DND-41 (cell line): ENCODE measurements at places on chromosomes 2 and 18.

DNA sequence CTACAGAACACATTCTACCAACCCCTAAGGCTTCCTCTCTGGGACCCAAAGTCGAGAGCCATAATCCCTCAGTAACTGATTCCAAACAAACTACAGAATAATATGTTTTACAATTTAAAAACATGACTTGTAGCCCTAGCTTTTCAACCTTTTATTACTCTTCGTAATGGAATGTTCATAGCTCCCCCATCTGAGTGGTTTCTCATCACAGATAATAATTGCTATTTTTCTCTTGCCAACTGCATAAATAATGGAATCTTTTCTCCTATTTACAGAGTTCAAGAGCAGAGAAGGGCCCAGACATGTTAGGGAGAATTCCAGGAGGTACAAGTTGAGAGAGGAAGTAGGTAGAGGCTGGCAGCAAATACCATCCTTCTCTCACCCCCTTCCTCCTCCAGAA is 59.9 kb upstream of the CERS6 start:
- H3K36me3 ChIP-seq = no peaks in the 10 kb centered on the region
- H3K27ac ChIP-seq = no peak overlapping the region
- H3K27me3 ChIP-seq = no peaks in the 10 kb centered on the region
- no peak overlapping the region for H3K4me3 ChIP-seq
- DNase-seq = no peak

DNA sequence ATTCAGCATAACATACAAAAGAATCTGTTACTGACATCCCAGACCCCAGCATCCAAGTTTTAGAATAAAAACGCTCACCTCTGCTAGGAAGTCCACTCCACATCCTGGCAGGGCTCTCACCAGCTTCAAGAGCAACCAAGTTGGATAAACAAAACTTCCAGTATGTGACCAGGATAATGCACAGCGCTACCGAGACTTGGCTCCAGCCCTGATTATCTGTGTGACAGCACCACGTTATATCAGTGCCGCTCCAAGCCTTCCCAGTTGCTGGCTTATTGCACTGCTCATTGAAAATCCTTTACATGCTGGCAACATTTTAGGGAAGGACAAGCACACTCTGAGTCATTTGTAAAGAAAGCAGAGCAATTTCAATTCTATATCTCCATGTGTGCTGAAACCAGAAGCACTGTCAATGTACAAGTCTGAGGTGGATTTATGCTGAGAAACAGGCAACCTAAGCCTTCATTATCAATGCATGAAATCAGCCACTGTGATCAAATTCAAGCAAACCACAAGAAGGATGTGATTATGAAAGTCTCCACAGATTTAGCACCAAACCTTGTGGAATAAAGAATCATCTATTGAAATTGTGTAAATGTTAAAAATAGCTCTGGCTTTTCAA is 115.7 kb downstream of the ZNF385B start:
- H3K4me3 ChIP-seq = no peak overlapping the region
- DNase-seq = no peak
- H3K4me1 ChIP-seq = no peaks in the 10 kb centered on the region
- no peak overlapping the region for H3K27ac ChIP-seq

- no peak overlapping the region for H3K27ac ChIP-seq
- peaks cover 25% of the 10 kb centered on the region for H3K4me1 ChIP-seq
- no peak for DNase-seq
- no peak overlapping the region for H3K4me3 ChIP-seq
- no peaks in the 10 kb centered on the region; the same call in 1 of the 2 replicates for H3K36me3 ChIP-seq
These were observed 2.5 kb downstream of the ATP9B start for GRCh38 chr18:79071503-79072210.

- no peaks in the 10 kb centered on the region for H3K27me3 ChIP-seq
- H3K4me1 ChIP-seq = no peaks in the 10 kb centered on the region
- no peak overlapping the region for H3K27ac ChIP-seq
- H3K36me3 ChIP-seq = no peaks in the 10 kb centered on the region
These were observed 14.5 kb downstream of the CABYR start for GRCh38 chr18:24153397-24153796.

DNA sequence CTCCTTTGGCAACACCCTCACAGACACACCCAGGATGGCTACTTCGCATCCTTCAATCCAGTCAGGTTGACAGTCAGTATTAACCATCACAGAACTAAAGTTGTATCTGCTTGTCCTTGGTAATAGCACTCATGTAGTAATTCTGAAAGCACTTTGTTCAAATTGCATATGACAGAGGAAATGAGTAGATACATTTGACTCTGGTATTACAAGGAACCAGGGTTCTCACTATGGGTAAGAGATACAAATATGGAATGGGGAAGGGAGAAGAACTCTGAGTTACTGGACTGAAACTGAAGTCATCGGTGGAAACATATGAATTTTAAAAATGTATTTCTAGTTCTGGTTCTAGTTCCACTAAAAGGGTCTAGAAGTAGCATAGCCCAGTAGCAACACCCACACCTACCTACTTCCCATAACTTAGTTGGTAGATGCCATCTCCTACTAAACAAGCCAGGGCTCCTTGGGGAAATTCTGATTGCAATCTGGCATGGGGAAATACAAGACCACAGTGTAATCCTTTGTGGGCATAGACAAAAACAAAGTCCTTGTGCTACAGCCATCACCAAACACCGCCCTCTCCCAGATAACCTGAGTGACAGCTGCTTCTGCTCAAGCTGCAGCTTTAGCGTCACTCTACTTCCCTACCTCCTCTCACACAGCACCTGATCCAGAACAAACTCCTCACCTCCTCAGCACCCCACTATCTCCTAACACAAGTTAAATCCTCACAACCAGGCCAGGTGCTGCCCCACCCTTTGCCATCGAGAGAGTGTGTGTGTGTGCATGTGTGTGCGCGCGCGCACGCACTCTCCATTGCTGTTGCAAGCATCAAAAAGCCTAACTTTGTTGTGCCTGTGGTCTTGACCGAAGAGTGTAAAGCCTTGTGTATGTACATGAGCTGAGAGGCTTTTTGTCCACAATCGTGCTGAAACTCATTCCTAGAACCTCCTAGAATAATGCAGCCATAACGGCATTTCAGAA is 31.4 kb upstream of the CD226 start:
- H3K27ac ChIP-seq = no peak overlapping the region
- H3K27me3 ChIP-seq = no peaks in the 10 kb centered on the region
- no peak for DNase-seq
- H3K4me3 ChIP-seq = no peak overlapping the region
- no peaks in the 10 kb centered on the region for H3K4me1 ChIP-seq

DNA sequence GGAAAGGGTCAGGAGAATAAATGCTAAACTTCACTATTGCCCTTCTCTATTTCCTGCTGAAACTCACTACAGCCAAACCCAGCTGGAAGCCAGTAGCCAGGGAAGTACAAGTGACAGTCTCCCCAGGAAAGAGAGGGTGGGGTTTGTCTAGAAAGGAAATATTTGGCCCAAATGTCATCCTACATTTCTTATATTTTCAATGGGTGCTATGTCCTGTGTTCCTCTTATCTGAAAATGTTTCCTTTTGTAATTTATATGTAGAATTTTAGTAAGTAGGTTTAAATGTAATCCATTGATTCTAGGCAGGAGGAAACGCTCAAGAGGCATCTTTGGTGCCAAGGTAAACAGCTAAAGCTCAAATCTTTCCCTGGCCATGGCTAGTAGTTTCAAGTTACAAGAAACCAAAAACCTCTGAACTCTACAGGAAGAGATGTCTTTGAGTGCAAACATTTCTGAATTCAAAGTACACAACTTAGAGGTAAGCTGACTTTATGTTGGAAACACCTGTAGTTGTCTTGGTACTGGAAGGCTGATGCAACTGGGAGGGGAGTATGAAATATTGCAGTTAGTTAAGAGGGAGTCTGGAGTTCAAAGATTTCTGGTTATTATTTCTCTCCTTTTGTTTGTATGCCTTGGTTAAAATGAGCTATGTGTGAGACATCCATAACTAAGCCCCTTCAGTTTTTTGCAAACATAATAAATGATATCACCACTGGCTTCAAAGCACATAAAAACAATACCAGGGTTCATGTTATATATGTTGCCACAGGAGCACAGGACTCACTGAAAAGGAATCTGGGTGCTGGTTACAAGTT is 356.1 kb upstream of the ZC3H15 start:
- H3K4me1 ChIP-seq = no peaks in the 10 kb centered on the region
- no peaks in the 10 kb centered on the region for H3K36me3 ChIP-seq
- H3K4me3 ChIP-seq = no peak overlapping the region
- DNase-seq = no peak
- no peak overlapping the region for H3K27ac ChIP-seq
- H3K27me3 ChIP-seq = no peaks in the 10 kb centered on the region

DNA sequence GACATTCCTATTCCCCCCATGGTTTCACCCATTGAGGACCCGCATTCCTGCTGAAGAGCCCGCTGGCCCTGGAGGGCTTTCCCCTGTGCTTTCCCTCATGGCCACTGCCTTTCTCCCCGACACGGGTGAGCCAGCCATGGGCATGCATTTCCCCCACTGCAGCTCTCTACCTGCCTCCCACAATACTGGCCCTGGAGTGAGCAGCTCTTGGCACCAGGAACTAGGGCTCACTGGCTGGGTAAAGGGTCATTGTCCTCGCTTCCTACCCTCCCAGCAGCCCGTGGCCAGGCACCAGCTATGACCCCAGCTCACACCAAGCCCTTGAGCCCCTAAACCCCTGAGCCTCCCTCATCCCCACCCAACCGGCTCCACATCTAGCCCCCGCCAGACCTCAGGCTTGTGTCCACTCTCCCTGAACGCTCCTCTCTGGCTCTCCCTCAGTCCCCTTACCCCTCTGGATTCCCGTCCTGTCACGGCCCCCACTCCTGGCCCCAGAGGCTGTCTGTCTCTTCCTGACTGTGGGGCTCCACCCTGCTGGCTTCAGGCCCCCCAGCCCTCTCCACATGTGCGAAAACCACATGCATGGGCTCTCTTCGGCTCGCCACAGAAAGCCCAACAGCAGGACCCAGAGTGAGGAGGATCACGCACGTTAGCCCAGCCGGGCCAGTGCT is 199.8 kb downstream of the ZFP36L2 start:
- no peaks in the 10 kb centered on the region for H3K27me3 ChIP-seq
- peaks cover 59% of the 10 kb centered on the region for H3K4me1 ChIP-seq
- H3K27ac ChIP-seq = peak overlapping the region; percentile 90

- H3K4me3 ChIP-seq = no peak overlapping the region
- H3K4me1 ChIP-seq = no peaks in the 10 kb centered on the region
- H3K27me3 ChIP-seq = no peaks in the 10 kb centered on the region
These were observed 246.8 kb upstream of the RASGRP3 start for GRCh38 chr2:33229646-33230045.

GRCh38 chr2:239605976-239606375 is 205.2 kb upstream of the HDAC4 start:
- H3K4me1 ChIP-seq = peaks cover 45% of the 10 kb centered on the region
- H3K4me3 ChIP-seq = no peak overlapping the region
- no peaks in the 10 kb centered on the region for H3K36me3 ChIP-seq
- no peaks in the 10 kb centered on the region for H3K27me3 ChIP-seq
- H3K27ac ChIP-seq = peak overlapping the region; percentile 57
